ENCODE measurements at places on chromosomes 16 and 17. TPM values are rescaled to one million over a fixed set of nuclear protein-coding genes. Genes with fewer than 3 reads are reported as not detected.

GRCh38 chr17:64002658-64003525 lies 4.7 kb downstream of the PRR29 start:
- no peak for DNase-seq

- no peak for DNase-seq
Observed at GRCh38 chr17:63136369-63137012, 170.5 kb downstream of the TANC2 start.

DNA sequence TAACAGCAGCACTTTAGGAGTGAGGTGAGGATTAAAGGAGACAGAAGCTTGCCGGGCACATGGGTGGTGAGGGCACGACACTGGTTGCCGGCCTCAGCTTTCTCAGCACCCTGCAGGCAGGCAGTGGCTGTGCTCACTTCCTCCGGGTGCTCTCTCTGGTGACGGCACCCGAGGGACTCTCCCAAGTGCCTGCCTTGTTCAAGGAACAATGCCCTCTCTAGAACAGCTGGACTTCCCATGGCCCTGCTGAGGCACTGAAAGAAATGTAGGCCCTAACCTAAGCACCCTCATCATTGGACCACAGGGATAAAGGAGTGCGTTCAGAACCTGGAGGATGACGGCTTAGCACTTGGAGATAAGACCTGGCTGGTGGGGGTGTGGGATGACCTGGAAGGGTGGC lies 72.7 kb downstream of the N4BP1 start:
- DNase-seq: no peak

GRCh38 chr17:75433218-75433783 lies 23.1 kb upstream of the TMEM94 start:
- DNase-seq: no peak

DNA sequence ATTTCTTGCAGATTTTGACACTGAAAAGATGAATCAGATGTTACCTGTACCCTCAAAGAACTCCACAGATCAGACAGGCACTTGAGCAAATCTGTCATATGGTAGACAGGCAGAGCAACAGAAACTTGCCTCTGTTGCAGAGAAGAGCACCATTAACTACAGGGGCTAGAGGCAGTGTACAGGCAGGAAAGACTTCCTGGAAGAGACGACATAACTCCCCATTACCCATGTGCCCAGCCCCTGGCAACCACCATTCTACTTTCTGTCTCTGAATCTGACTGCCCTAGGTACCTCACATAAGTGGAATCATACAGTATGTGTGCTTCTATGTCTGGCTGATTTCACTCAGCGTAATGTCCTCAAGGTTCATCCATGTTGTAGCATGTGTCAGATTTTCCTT lies 15.5 kb downstream of the GFOD2 start:
- no peak for DNase-seq

DNA sequence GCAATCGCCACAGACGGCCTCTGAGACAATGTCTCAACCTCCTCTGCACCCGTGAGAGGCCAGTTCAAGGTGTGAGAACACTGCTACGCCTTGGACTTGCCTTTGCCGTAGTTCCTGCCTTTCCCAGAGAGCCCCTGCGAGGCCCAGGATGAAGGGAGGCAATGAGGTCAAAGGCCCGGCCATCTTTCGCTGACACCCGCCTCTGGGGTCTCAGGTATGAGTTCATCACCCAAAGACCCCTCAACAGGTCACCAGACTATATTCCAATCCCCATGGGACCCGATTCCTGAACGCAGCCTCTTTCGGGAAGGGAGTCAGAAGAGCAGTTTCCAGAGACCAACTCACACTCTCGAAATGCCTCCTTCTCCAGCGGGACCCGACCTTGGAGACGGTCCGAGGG lies 573.5 kb downstream of the KCNJ18 start:
- no peak for DNase-seq

DNA sequence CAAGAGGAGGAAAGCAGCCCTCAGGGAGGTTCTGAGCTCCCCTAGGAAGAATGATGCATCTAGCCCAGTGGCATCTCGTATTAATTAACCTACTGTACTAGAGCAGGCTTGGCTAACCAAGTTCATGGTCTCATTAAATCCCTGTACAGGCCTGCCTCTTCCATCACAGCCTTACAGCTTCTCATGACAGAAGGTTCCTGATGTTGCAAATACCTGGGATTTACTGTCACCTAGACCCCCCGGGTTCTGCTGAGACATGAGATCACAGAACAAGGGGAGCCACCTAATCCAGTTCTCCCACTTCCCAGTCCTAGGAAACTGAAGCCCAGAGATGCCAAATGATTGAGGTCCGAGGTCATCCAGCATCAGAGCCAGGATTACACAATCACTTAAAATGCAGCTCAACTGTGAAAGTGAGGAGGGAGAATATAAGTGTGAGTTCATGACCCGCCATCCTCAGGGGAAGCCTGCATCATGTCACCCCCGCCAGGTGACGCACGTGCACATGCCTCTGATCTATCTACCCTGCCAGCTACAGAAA lies 23.9 kb downstream of the ACLY start:
- peak; percentile 96 for DNase-seq

DNA sequence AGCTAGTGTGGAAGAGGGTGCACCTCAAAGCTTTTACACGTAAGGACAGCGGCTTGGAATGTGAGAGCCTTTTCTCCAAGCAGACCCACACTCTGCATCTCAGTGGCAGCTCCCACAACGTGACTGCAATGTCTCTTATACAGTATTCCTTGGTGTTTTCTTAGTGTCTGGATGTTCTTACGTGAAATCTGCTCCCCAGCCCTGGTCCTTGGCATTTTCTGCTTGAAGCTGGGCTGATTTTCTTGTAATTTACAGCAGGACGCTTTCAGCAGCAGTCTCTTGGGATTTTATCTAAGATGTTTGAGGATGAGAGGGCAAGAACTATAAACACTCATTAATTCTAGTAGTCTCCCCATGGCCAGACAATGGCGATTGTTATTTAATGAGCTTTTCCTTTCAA lies 12.1 kb upstream of the POLR3E start:
- no peak for DNase-seq

DNA sequence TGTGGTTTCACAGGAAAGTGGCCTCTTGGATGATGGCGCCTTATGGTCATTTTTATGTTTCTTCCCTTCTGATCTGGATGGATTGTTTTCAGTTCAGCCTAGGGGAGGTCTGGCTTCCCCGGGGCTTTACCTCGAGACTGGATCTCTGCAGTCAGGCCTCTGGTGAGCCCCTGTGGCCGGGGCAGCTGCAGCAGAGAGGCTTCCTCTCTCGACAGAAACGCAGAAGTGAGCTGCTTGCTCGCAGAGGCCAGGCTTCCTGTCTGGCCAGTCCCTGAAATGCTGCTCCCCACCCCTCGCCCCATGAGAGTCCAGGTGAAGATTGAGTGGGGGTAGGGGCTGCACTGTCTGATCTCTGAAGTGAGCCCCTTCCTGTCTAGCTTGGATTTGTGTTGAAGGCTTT lies 44.0 kb downstream of the PLCG2 start:
- no peak for DNase-seq

- no peak for DNase-seq
Observed at GRCh38 chr16:89709166-89709565, 7.7 kb upstream of the SPATA2L start.

DNA sequence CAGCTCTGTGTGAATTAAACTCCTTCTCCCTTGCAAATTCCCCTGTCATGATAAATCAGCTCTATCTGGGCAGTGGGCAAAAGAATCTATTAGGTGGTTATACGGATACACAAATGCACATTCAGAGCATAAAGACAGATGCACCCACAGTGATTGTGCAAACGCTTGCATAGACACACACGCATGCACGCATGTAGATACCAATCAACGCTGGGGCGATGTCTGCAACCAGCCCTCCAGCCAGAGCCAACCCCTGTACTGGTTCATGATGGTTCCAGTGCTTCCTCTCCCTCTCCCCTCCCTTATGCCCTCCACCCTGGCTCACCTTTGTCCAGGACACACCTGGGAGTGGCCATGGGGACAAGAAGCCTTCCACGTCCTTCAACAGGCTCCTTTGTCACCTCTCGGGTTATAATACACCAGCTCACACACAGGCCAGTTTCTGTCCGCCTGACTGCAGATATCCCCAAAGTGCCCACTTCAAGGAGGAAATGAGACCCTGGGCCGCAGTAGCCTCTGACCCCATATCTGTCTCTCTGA lies 33.1 kb upstream of the SNN start:
- DNase-seq: no peak

DNA sequence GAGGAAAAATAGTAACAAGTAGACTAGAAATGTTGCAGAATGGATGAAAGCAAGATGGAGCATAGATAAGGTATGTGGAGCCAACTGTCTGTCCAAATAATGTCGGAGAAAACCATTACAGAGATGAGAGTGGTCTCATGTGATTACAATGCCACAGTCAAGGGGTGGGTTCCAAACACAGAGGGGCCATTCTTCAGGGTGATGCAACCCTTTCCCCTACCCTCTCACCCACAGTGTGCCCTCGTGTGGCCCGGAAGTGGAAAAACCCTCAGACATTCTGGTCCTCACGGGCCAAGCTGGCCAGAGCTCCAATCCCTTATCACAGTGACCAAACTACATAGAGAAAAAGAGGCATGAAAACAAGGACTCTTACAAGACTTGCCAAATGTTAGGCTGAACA lies 17.7 kb upstream of the HS3ST3A1 start:
- DNase-seq: no peak

- no peak for DNase-seq
Observed at GRCh38 chr16:52727441-52727840, 180.5 kb upstream of the TOX3 start.

DNA sequence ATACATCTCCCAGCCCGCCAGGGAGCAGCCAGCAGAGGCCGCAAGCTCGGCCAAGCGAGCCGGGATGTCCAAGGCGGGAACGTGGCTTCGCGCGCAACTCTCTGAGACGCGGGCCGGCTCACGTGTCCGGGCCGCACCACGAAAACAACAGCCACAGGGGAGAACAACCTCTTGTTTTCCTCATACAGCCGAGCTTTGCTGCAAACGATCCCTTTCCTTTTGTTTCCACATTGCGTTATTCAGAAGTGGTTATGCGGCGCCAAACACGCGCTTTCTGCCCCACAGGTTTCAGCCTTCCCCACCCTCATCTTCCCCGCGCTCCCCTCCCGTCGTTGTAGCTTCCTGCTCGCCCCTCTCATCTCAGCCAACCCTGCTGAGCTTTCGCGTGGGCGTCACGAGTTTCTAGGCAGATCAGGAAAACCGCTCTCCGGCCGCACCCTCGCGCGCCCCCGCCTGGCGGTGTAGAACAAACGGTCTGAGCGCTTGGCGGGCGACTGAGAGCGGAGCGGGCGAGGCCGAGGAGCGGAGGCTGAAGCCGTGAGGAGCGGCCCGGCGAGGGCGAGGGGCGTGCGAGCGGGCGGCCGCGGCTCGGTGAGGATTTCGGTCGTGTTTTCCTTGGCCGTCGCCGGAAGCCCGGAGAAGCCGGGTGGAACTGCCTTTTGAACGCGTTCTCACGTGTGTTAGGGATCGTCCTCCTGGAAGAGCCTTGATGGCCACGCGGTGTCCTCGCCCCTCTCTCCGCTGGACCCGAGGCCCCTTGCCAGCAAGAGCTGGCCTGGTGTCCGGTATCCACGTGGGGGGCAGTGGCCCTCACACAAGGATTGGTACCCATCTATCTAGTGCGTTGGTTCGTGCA lies 6.6 kb upstream of the SMARCD2 start:
- peak; percentile 50 for DNase-seq

DNA sequence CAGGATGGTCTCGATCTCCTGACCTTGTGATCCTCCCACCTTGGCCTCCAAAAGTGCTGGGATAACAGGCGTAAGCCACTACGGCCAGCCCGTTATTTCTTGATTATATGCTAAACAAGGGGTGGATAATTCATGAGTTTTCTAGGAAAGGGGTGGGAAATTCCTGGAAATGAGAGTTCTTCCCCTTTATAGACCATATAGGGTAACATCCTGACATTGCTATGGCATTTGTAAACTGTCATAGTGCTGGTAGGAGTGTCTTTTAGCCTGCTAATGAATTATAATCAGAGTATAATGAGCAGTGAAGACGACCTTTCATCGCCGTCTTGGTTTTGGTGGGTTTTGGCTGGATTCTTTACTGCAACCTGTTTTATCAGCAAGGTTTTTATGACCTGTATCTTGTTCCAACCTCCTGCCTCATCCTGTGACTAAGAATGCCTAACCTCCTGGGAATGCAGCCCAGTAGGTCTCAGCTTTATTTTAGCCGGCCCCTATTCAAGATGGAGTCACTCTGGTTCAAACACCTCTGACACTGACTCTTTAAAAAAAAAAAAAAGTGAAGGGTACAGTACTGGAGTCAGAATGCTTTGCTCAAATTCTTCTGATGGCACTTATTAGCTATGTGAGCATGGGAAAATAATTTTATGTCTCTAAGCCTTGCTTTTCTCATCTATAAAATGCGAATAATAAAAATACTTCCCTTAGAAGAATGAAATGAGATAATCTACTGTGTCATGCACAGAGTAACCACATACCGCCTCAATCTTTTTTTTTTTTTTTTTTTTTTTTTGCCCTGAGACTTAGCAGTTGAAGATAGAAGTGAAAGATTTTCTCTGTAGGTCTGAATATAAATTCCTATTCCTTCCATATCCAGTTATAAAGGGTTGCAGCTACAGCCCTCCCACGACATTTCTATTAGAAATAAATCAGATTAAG lies 5.1 kb upstream of the CALCOCO2 start:
- peak; percentile 64 for DNase-seq

DNA sequence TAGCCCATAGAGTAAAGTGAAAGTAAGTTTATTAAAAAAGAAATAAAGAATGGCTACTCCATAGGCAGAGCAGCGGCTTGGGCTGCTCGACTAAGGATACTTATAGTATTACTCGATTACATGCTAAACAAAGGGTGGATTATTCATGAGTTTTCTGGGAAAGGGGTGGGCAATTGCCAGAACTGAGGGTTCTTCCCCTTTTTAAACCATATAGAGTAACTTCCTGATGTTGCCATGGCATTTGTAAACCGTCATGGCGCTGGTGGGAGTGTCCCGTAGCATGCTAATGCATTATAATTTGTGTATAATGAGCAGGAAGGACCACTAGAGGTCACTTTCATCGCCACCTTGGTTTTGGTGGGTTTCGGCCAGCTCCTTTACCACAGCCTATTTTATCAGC lies 13.3 kb upstream of the GAS7 start:
- no peak for DNase-seq

GRCh38 chr17:42795465-42795864 lies 3.0 kb downstream of the COA3 start:
- DNase-seq: no peak

Gene OR1A1
- total RNA-seq: not detected

Gene RASL10B
- total RNA-seq: 4.6 TPM

Gene SNAI3
- total RNA-seq: not detected

Gene SCO1
- 30.7 TPM for total RNA-seq

Gene USP43
- not detected for total RNA-seq

Gene TNFRSF13B
- not detected for total RNA-seq

Gene KRTAP4-6
- total RNA-seq: not detected

Gene CACNG3
- total RNA-seq: not detected

Gene RECQL5
- 18.8 TPM for total RNA-seq

Gene KRTAP4-7
- not detected for total RNA-seq

Gene PLA2G10
- total RNA-seq: not detected

Gene TBC1D3K
- not detected for total RNA-seq
